ENCODE measurements at places on chromosomes 7 and 10.

GRCh38 chr10:96695366-96695765 is 24.9 kb downstream of the PIK3AP1 start:
- DNase-seq: no peak

DNA sequence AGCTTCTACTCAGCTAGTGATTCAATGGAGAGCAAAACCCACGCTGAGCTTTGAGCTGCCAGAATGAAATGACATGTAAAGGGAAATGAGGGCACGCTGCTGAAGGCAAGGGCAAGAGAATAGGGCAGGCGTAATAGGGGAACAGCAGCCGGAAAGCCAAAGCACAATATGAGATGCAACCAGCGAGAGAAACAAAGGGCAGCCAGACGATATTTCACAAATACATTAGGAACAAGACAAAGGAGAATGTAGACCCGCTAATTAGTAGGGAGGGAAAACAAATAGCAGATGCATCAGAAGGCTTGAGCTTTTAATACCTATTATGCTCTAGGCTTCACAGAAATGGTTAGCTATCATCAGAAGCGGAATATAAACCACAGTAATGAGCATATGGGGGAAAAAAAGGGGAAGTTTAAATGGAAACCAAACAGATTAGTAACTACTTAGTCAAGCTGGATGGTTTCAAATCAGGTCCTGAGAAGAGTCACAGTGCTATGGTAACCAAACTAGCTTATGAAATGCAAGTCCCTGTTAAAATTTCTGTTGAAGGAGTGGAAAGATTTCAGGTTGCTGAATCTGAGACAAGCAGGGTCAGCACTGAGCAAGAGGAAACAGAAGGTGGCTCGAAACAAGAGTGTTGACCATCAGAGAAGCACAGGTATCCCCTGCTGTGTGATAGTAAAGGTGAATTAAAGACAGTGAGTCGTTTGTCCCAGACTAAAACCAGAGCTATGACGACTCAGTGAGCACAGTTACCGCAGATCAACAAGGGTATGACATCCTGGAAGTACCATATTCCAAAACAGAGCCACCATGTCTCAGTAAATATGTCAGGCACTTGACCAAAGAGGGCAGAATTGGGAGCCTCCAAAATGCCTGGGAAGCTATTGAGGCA is 496.9 kb upstream of the CELF2 start:
- no peak for DNase-seq

DNA sequence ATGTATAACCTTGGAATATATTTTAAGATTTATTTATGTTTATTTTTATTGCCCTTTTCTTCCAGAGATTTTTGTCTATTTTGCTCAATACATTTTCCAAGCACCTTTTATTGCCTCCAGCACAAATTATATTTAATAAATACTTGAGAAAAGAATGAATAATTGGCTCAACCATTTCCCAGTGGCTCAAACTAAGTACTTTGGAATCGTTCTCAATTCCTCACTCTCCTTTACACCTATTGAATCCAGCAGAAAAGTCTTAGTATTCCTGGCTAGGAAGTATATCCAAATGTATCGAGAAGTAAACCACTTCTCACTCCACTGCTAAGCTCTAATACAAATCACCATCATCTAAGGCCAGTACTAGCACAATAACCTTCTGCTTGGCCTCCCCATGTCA is 276.1 kb downstream of the NEBL start:
- no peak for DNase-seq

- no peak for DNase-seq
Measured at GRCh38 chr7:159067576-159068487, 76.8 kb downstream of the VIPR2 start.

DNA sequence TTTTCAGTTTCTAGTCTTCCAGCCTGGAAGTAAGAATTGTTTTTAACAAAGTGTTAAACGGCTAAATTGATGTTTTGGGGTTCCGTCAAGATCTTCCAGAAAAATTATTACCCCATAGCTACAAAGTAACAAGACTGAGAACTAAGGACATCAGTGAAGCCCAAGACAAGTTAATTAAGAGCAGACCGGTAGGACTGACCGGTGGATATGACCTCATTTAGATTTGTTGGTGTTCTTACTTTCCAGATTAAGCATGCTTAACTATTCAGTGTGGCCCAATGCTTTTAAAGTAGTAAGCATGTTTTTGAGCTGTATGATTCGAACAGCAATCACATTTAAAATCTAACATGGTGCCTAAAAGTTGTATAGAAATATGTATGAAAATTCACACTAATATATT is 73.1 kb upstream of the RPA3 start:
- DNase-seq: no peak

- DNase-seq: no peak
Measured at GRCh38 chr10:53702489-53702888, 929.9 kb upstream of the MBL2 start.

DNA sequence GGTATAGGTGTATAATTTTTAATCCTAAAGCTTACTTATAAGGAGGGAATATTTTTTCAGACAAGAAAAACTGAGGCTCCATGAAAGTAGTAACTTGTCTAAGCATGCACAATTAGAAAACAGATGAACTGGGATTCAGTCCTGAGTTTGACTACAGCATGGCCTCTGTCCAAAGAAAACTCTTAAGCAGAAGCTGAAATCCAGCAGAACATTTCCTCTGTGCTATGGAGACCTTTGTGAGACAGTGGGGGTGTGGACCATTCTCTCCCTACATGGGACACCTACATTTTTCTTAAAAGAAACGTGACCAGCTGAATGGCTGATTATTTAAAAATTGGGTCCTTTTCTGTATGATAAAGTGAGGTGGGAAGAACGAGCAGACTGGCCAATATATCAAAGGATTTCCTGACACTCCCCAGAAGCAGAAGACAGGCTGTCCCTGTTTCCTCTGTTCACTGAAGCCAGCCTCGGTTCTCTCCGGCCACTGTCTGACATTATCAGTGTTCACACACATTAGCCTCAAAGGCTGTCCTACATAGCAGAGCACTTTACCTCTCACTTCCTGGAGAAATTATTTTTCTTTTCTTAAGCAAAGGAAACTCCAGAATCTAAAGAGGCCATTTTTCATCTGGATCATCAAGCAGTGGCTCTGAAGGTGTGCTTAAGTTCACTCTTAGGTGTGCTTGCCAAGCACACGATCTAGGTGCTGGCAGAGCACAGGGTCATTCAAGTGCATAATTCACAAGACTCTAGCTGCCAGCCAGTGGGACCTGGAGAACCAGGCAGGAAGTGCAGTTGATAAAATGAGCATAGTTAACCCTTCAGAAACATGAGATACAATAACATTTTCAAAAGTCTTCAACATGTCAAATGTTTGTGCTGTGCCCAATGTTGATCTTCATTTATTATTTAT is 40.4 kb upstream of the KIAA1217 start:
- DNase-seq: no peak

- DNase-seq: no peak
Measured at GRCh38 chr10:62738916-62739315, 65.6 kb upstream of the ADO start.

DNA sequence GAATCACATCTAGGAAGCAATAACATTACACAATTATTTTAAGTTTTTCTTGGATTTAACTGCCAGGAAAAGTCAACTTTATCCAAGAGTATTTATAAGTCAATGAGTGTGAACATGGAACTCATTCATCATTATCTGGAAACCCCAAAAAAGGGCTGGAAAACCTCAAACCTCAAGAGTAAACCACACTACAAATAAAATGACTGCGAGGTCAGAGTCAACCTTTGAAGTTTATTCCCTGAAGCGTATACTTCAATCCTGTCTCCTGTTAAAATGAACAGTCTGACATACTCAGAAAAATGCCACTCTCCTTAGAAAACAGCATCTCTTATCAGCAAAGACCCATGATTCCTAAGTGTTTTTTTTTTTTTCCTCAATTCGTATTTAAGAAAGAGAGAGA is 86.5 kb downstream of the RELN start:
- no peak for DNase-seq

DNA sequence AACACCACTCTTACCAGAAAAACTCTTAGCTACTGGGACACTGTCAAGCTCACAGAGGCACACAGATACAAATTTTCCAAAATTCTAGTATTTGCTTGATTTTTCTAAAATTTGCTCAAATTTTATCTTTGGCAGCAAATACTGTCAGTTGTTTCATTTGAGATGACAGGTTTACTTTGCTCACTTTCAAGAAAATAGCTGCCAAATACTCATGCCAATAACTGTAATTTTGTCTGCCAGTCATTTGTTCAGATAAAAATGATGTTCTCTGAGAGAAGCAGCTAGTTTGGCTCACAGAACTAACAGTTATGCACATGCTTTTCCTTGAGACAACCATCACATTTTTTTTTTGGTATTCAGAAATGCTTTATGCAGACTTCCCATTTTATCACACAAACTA is 82.8 kb downstream of the LRRC18 start:
- no peak for DNase-seq

DNA sequence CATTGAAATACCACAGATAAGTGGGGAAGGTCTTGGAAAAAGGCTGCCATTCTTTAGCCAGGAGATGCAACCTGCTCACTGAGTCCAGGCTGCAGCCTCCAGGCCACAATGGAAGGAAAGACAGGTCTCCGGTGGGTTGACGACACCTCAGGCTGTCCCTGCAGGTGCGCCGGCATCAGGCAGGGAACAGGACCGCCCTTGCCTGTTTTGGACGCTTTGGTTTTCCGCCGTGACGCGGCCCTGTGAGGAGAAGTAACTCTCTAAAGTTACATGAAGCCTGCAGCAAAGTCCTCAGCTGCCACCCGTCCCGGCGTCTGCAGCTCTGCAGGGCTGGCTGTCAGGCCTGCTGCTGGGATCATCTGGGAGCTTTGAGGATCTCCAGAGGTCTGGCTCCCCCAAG is 147.0 kb downstream of the WDR37 start:
- DNase-seq: no peak

Measured in T-helper 17 cell (primary cell).